Hematopoietic multipotent progenitor cell treated with erythropoietin and hydrocortisone succinate and interleukin-3 and kit ligand, for 17 days (in vitro differentiated cells): ENCODE measurements at places on chromosomes 5 and 9.
A peak's percentile ranks its signal among the peaks of the same experiment; 100 is the strongest.

DNA sequence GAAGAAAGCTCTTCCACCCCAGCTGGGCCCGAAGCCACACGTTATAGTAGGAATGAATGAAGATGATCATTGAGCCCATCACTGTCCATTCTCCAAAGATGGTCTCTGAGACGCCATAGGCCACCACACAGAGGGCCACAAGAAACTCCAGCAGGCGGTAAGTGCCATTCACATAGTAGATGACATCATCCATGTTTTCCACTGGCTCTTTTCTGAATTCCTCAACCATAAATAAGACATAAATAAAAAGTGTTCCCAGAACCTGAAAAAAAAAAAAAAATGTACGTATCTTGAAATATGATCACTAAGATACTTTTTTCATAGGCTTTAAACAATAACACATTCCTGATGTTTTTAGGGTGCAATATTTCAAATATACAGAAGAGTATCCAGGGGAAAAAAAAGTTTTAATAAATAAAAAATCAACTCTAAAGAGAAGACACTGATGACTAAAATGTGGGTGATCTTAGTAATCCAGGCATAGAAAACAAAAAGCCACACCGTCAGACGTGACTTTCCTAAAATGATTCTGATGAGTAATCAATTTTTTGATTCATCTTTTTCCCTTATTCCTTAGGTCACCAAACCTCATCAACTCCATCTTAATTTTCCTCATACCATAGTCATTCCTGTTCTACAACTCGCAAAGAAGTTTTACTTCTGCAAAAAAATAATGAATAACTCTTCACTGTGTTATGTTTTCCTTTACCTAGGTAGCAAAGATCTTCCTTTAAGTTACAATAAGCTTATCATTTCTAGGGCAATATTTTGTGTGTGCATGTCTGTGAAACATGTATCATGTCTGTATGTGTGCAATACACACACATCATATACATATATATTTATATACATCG lies 47.8 kb downstream of the RNF145 start:
- no peak for DNase-seq

DNA sequence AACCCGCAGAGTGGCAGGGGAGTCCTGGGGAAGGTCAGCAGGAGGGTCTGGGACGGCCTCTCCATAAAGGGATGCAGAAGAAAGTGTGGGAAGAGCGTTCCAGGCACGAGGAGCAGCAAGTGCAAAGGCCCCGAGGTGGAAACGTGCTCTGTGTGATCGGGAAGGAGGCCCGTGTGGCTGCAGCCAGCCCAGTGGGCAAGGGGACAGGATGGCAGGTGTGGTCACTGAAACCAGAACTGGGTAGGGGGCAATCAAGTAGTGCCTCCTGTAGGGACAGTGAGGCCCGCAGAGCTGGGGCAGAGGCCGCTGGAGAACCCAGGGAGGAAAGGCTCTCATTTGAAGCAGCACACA lies 16.3 kb upstream of the LAMC3 start:
- no peak for DNase-seq

GRCh38 chr9:136876476-136876875 lies 9.8 kb upstream of the TRAF2 start:
- no peak for DNase-seq

GRCh38 chr9:99998266-99998665 lies 91.8 kb downstream of the STX17 start:
- DNase-seq, result no peak

DNA sequence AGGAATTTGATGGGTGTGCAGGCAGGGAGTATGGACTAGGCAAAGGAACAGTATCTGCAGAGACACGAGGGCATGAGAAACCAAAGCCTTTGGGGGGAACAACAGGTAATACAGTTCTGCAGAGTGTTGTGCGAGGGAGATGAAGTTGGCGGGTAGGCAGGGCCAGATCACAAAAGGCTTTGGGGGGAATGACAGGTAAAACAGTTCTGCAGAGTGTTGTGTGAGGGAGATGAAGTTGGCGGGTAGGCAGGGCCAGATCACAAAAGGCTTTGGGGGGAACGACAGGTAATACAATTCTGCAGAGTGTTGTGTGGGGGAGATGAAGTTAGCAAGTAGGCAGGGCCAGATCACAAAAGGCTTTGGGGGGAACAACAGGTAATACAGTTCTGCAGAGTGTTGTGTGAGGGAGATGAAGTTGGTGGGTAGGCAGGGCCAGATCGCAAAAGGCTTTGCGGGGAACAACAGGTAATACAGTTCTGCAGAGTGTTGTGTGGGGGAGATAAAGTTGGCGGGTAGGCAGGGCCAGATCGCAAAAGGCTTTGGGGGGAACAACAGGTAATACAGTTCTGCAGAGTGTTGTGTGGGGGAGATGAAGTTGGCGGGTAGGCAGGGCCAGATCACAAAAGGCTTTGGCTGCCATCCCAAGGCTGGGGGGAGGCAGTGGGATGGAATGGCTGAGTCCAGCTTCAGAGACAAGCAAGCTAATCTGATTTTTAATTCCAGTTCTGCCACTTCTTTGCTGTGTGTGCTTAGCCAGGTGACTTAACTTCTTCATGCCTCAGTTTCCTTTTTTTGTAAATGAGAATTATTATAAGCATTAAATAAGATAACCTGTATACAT lies 33.0 kb downstream of the FRMPD1 start:
- DNase-seq, result no peak

- no peak for DNase-seq
These were observed 288.1 kb downstream of the TMEM167A start for GRCh38 chr5:82789095-82789494.

DNA sequence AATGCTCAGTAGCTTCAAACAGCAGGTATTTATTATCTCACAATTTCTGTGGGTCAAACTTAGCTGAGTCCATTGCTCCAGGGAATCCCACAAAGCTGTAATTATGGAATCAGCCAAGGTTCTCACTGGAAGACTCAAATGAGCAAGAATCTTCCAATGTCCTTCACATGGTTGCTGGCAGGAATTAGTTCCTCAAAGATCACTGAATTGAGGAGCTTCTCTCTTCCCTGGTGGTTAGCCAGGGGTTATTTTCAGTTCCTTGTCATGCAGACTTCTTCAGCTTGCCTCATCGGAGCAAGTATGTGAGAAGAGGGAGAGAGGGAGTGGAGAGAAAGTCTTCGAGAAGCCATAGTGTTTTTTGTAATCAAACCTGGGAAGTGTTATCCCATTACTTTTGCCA lies 2331.9 kb downstream of the MAT2B start:
- DNase-seq, result no peak

DNA sequence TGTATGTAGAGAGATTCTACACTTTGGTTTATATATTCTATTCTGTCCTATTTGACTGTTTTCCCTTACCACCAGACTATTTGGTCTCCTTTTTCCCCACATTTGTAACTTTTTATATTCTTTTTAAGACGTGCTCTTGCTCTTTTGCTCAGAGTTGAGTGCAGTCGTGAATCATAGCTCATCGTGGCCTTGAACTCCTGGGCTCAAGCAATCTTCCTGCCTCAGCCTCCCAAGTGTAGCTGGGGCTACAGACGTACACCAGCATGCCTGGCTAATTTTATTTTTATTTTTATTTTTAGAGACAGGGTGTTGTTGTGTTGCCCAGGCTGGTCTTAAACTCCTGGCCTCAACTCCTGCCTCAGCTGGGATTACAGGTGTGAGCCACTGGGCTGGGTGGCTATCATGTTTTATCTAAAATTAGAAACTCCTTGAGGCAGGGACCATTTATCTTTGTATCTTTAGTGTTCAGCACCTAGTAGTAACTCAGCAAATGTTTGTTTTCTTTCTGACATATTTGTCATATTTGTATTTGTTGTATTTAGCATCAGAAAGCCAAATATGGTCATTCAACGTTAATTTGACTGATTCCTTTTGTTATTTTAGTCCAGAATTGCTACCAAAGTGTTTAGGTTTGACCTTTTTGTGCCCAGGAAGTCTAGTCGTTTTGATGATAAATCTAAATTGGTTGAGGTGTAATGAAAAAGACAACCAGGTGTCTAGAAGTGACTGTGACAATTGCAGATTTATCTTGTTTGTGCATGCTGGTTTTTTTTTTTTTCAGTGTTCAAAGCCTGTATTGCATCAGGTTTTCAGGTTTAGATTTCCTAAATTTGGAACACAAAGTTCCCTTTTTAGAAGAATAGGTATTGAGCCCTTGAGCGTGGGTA lies 44.3 kb downstream of the ERBIN start:
- DNase-seq, result no peak

GRCh38 chr9:136821826-136822544 lies 14.2 kb downstream of the RABL6 start:
- DNase-seq, result no peak

- no peak for DNase-seq
These were observed 173.0 kb downstream of the MSX2 start for GRCh38 chr5:174897281-174897950.

- DNase-seq, result no peak
These were observed 25.2 kb upstream of the FCN2 start for GRCh38 chr9:134855231-134855899.

DNA sequence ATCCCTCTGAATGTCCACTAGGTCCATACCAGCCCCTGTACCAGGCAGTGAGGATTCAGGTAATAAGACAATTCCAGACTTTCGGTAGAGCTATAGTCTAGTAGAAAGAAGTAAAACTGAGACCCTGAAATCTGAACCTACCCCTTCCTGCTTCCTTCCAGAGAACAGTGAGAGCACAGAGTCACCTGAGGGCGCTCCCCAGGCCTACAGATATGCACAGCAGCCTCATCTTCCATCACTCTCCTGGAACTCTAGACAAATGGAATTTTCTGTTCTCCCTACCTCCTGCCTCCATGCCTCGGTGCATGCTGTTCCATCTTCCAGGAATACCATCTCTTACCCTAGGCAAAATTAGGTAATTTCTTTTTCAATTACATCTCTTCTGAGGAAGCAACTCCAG lies 3.1 kb upstream of the GNA14 start:
- no peak for DNase-seq

- peak; percentile 81 for DNase-seq
These were observed 4.8 kb downstream of the SUB1 start for GRCh38 chr5:32589942-32590869.

DNA sequence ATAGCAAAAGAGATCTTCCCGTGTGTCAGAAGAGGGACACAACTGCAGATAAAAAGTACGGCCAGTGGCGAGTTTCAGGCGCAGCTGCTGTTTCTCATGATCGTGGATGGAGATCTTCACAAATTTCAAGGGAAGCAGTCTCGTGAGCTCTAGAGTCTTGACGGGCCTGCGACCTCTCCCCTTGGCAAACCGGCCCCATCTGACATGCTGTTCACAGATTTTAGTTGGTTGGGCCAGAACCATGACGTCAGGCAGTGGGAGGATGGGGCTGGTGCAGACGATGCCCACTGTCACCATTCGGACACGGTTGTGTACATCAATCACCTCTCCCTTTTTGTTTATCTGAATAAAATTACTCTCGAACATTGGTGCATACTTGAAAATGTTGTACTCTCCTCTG lies 396 bp downstream of the GARIN3 start:
- no peak for DNase-seq

GRCh38 chr9:35847792-35848572 lies 19.0 kb downstream of the TMEM8B start:
- no peak for DNase-seq

- no peak for DNase-seq
These were observed 88.7 kb downstream of the ITGA1 start for GRCh38 chr5:52876456-52876855.

DNA sequence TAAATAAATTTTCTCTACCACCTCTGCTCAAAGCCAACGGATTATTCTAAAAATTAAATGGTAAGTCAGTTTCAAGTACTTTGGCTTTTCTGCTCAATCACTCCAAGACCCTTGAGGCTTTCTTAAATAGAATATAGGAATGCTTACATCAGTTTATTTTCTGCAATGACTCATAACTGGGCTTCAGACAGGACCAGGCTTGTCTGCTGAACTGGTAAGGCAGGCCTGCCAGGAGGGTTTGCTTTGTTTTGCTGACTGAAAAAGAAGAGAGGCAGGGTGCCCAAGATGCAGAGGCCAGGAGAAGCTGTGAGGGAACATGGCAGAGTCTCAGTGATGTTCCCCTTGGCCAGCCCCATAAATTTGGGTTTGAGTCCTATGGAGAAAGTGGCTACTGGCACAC lies 60.3 kb upstream of the EPB41L4A start:
- no peak for DNase-seq

DNA sequence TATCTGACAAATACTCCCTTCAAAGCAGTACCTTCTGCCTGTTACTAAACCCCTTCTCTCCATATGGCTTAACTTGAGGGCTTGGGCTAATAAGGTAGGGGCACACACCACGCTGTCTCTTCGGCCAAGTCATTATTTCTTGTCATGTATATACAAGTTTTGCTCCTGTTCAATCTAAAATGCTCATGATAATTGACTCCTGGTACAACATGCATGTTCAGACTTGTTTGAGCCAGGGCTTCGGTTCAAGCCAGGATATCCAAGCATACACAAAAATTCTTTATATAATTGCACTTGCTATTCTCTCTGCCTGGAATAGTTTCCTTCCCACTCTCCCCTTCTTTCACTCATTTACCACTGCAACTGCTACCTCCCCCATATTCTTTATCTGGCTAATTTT lies 756.0 kb upstream of the C9orf72 start:
- no peak for DNase-seq

DNA sequence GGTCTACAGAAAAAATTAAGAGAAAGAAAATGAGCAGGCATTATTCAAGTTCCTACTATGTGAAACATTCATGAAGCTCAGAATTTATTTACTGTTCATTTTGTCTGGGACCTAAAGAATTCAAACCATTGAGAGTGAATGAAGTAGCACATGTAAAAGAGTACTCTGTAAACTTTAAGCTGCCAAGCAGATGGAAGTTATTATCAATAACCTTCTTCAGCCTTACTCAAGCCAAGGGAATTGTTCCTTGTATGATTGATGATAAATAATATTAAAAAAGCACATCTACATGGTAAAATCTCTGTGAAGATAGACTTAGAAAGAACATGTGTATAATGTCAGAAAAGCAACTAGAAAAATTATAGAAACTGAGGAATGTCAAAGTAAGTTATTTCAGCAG lies 17.8 kb upstream of the GLIS3 start:
- DNase-seq, result no peak

GRCh38 chr9:36093384-36093783 lies 43.1 kb upstream of the GLIPR2 start:
- no peak for DNase-seq

DNA sequence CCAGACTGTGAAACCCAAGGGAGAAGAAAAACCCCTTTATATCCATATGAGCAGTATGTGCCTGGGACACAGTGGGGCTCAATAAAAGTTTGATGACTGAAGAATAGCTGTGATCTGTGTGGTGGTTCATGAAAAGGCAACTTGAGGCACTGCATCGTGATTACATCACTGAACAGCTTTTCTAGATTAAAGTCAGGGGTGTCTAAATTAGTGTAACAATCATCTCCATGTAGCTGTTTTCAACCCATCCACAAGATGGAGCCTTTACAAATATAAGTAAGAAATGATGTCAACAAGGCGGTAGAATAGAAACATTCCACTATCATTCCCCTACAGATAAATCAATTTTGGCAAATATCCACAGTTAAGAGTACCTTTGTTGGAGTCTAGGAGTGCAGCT lies 55.5 kb downstream of the PRRC1 start:
- DNase-seq, result no peak

GRCh38 chr9:37293664-37294524 lies 128.6 kb upstream of the GRHPR start:
- DNase-seq, result no peak

- DNase-seq, result no peak
These were observed 114.4 kb downstream of the STK32A start for GRCh38 chr5:147349241-147349640.
